Daoy (cell line): ENCODE measurements at places on chromosomes 7 and 10. TPM values are rescaled to one million over a fixed set of nuclear protein-coding genes. Genes with fewer than 3 reads are reported as not detected.

GRCh38 chr7:139748941-139749340 lies 28.9 kb downstream of the HIPK2 start:
- DNase-seq = no peak

The MOGAT3 gene
- not detected in 2 replicates for total RNA-seq

The CPA4 gene
- 85.6 and 98.8 TPM in 2 replicates for total RNA-seq

DNA sequence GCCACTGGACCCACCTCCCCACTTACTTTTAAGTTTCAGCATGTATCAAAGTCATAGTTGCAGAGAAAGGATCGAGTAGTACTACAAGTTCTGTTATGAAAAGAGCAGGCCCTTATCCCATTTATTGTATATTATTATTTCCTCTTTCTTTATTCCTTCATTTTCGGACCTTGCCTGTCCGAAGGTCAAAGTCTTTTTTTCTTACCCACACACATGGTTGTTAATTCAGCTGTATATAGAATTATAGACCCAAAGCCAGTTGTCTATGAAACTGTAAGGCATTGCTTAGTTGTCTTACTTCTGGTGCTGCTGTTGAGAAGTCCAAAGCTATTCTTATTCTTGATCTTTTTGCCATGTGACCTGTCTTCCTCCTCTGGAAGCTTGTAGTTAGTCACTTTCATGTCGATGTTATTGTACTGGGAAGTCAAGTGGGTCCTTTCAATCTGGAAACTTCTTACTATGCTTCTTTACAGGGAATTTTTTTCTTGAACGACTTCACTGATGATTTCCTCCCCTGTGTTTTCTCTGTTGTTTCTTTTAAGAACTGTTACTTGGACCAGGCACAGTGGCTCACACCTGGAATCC lies 8.3 kb downstream of the NUDT5 start:
- no peak for DNase-seq

DNA sequence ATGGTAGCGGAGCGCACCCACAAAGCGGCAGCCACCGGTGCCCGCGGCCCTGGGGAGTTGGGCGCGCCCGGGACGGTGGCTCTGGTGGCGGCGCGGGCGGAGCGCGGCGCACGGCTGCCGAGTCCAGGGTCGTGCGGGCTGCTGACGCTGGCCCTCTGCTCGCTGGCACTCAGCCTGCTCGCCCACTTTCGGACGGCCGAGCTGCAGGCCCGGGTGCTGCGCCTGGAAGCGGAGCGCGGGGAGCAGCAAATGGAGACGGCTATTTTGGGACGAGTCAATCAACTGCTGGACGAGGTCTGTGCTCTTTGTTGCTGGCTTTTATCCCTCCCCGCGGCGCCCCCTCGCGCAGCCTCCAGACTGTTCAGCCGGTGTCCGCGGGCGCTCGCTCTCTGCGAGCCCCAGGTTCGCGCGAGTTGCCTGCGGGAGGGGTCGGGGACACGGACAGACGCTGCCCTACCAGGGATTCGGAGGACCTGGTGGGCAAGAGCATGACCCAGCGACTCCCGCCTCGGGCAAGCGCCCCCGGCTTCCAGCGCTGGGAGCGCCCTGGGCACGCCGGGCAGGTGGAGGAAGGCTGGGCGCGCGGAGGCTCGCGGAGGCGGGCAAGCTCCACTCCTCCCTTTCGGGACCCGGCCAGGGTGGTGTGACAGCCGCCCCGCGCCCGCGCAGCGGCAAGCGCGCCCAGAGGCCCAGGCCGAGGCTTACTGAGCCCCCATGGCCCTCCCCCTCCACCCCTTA lies 887 bp downstream of the COL13A1 start:
- DNase-seq = peak; percentile 53

- DNase-seq = no peak
Observed at GRCh38 chr7:34191771-34192479, 286.6 kb downstream of the BMPER start.

DNA sequence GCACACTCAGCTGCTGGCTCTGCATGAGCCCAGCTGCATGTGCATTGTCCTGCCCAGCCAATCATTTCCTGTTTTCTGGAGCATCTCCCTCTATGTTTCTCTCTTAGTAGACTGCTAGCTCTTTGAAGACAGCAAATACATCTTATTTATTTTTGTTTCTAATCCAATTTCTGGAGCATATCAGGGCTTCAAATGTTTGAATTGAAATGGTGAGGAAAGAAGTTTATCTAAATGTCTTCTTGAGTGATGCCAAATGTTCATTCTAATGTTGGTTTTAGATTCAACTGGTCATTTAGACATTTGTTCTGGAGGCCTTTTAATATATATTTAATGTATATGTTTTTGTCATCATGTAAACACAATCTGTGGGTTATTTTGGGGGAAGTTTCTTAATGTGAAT lies 141.9 kb downstream of the DNAJB9 start:
- DNase-seq = no peak

DNA sequence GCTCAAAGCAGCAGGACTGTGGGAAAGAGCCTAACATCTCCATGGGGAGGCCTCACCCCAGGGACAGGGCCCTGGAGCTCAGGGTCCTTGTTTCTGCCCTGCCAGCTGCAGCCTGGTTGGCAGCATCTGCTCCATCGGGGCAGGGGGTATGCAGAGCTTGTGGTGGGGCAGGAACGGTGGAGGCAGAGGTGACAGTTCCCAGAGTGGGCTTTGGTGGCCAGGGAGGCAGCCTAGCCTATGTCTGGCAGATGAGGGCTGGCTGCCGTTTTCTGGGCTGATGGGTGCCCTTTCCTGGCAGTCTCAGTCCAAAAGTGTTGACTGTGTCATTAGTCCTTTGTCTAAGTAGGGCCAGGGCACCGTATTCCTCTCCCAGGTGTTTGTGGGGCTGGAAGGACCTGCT lies 12.2 kb upstream of the AHCYL2 start:
- no peak for DNase-seq

- DNase-seq = no peak
Observed at GRCh38 chr10:102024799-102025198, 31.2 kb downstream of the ARMH3 start.

The GIMAP7 gene
- total RNA-seq = not detected in 2 replicates

GRCh38 chr10:124743191-124744101 lies 732 bp downstream of the FAM53B start:
- peak; percentile 38 for DNase-seq

The AFAP1L2 gene
- total RNA-seq = 10.9 and 17.1 TPM in 2 replicates

The LOXL4 gene
- total RNA-seq = 0.97 and 1.3 TPM in 2 replicates

The TFPI2 gene
- 108 and 113 TPM in 2 replicates for total RNA-seq

- DNase-seq = peak; percentile 23
Observed at GRCh38 chr7:105719395-105719794, 138.1 kb upstream of the EFCAB10 start.

- DNase-seq = no peak
Observed at GRCh38 chr7:149718730-149719049, 54.7 kb downstream of the ZNF467 start.

The OPALIN gene
- not detected in 2 replicates for total RNA-seq

DNA sequence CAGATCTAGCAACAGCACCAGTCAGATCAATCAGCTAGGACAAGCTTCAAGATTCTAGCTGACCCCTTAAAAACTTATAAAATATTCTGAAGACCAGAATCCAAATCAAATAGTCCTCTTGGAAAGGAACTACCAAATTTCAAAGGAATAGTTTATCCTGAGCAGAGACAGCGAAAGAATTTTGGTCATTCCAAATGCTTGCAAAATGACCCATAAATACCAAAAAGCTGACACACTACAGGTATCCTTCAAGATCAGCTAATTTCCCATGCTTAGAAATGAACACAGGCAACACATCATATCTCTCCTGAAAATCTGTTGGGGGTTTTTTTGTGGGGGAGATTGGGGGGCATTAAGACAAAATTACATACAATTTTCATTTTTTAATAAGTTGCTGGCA lies 78.8 kb downstream of the PDSS1 start:
- no peak for DNase-seq

The CPA2 gene
- total RNA-seq = 0.11 TPM in 1 of 2 replicates, not detected in the other

The FFAR4 gene
- total RNA-seq = not detected in 2 replicates

The PRSS37 gene
- total RNA-seq = not detected in 2 replicates

- no peak for DNase-seq
Observed at GRCh38 chr7:157427811-157428553, 91.2 kb downstream of the DNAJB6 start.

DNA sequence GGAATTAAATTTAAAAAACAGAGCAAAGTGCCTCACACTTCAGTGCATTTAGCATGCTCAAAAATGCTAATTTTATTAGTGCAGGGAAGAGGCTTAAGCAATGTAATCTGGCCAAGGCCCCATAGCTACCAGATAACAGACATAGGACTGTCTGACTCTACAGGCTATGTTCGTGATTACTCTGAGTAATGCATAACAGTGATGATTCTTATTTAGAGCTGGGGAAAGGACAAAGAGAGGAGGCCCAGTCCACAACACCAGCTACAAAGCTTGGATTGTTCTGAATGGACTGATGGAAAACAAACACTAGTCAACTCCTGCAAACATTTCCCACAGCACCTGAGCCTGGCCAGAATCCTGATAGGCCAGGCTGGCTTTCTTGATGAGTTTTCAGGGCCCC lies 8.4 kb upstream of the CH25H start:
- no peak for DNase-seq

GRCh38 chr10:93436591-93437085 lies 45.5 kb downstream of the MYOF start:
- peak; percentile 84 for DNase-seq

- DNase-seq = no peak
Observed at GRCh38 chr10:71476228-71477011, 79.7 kb downstream of the CDH23 start.

The PNLIP gene
- total RNA-seq = not detected in 2 replicates

The SLC39A12 gene
- not detected in 2 replicates for total RNA-seq

The ZNF239 gene
- total RNA-seq = 5.5 and 7.6 TPM in 2 replicates

The VGF gene
- total RNA-seq = 6.5 and 10.3 TPM in 2 replicates

The DLX5 gene
- 0.34 and 1.3 TPM in 2 replicates for total RNA-seq

DNA sequence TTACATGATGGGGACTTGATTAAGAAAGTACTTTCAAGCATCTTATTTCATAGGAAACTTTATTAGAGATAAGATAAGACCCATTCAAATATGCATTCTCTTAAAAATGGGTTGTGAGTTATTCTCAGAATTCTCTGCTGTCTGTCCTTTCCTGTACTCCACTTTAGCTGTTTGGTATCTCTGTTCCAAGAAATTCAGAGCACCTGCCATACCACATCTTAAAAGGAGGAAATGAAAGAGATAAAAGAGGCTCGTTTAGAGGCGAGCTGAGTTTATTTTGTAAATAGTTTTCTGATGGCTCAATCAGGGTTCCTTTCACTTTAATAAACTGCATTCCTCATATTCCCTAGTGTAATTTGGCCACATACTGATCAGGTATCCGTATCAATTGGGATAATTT lies 87.2 kb downstream of the MDFIC start:
- no peak for DNase-seq

GRCh38 chr10:42975005-42975493 lies 101.8 kb upstream of the RET start:
- DNase-seq = no peak

DNA sequence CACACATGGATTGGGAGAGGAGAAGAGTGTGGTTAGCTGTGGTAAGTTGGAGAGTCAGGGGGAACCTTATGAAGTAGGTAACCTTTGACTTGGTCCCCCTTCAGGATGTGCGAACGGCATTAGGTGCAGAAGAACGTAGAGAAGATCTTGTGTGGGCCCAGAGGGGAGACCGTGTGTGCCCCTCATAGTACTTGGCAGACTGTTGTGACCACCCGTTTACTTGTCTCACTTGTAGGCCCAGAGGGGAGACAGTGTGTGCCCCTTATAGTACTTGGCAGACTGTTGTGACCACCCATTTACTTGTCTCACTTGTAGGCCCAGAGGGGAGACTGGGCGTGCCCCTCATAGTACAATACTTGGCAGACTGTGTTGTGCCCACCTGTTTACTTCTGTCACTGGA lies 2.6 kb downstream of the GTPBP4 start:
- DNase-seq = no peak

GRCh38 chr10:103659674-103660363 lies 166.3 kb downstream of the NEURL1 start:
- peak; percentile 90 for DNase-seq

DNA sequence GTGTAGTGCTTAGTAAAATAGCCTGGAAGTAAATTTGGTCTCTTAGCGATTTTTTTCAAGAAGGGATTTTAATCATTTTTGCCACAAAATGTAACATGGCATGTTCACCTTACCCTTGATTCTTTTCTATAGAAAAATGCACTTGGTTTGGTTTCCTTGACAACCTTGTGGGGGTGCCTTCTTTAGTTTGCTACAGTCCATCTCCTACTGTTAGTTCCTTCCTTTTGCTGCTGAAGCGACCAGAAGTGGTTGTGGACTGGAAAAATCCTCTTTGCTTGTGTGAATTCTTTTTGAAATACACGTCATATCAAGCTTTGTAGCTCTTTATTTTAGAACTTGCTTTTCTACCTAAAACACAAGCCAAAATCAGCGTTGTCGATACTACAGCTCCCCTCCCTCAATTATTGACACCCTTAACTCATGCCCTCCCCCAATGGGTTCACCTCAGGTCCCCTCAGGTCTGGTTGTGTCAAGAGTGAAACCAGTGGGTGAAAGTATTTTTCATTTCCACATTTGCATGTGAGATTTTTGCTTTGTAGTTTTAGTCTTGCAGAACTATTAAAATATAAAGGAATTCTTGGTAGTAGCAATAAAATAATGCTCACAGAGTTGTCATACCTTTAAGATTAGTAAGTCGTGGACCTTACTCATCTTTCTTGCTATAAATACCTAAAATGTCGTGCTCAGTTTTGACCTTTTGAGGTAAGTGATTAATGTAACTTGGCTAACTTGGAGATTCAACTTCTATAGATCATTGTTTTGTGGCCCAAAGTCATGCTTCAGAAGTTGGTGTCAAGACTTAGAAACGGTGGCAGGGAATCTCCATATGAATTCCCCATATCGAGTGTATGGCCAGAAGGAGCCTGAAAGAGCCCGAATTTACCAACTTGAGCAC lies 1.5 kb downstream of the ACTR3B start:
- no peak for DNase-seq

GRCh38 chr7:125877246-125877645 lies 947.6 kb upstream of the POT1 start:
- DNase-seq = no peak

- no peak for DNase-seq
Observed at GRCh38 chr7:21355406-21355874, 72.4 kb upstream of the SP4 start.

GRCh38 chr7:99080679-99081078 lies 63.2 kb downstream of the SMURF1 start:
- DNase-seq = peak; percentile 27

The NXPH1 gene
- total RNA-seq = not detected in 2 replicates

GRCh38 chr10:81348003-81348402 lies 527.0 kb upstream of the NRG3 start:
- DNase-seq = no peak

GRCh38 chr10:119973281-119973680 lies 80.8 kb downstream of the SEC23IP start:
- DNase-seq = peak; percentile 19

The ANKRD2 gene
- not detected in 2 replicates for total RNA-seq

- DNase-seq = no peak
Observed at GRCh38 chr7:131087756-131088658, 239.7 kb upstream of the MKLN1 start.

The GIMAP8 gene
- not detected in 2 replicates for total RNA-seq

The MYOZ1 gene
- total RNA-seq = not detected in 2 replicates

- DNase-seq = peak; percentile 91
Observed at GRCh38 chr7:5591278-5591874, 167.7 kb upstream of the TNRC18 start.

The ZNF777 gene
- total RNA-seq = 8.2 and 11.4 TPM in 2 replicates

The PPP1R9A gene
- total RNA-seq = 2.6 and 8.6 TPM in 2 replicates
